ENCODE measurements at places on chromosomes 5 and 9.

DNA sequence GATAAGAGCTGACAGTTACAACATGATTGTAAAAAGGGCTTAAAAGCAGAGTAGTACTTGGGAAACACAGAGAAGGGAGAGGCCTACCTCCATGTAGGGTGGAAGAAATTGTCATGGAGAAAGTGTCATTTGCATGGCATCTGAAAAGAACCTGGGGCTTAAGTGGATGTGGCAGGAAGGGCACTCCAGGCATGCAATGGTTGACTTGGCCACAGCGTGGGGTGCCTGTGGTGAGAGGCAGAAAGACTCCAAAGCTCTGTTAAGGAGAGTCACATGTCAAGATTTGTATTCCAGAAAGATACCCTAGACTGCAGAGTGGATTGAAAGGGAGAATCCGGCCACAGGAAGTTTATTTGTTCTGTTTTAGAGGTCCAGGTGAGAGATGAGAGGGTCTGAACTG, 2.4 kb downstream of the POLR3G start:
- no peak for DNase-seq

DNA sequence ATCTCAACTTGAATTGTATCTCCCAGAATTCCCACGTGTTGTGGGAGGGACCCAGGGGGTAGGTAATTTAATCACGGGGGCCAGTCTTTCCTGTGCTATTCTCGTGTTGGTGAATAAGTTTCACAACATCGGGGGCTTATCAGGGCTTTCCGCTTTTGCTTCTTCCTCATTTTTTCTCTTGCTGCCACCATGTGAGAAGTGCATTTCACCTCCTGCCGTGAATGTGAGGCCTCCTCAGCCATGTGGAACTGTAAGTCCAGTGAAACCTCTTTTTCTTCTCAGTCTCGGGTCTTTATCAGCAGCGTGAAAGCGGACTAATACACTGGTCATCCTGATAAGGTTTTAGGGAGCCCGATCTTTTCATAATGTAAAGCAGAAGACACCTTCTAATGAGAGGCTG, 687.0 kb upstream of the FTMT start:
- DNase-seq = no peak

GRCh38 chr5:133744051-133744959, 132.0 kb upstream of the FSTL4 start:
- no peak for DNase-seq

DNA sequence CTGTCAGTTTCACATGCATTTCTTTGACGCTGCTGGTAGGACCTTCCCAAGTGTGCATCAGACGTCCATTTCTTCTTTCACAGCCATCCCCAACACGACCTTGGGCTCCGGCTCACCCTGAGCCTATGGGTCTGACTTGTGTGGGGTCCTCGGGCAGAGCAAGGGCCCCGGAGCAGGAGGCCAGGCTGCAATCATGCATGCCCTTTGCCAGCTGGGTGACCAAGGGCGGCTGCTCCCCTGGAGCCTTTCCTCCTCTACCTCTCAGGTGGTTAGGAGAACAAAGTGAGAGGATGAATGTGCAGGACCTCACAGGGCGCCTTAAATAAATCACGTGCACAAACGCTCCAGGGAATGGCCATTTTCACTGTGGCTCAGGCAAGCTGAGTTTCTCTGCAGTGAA, 33.2 kb downstream of the TERT start:
- no peak for DNase-seq

GRCh38 chr5:121366515-121366914, 485.2 kb upstream of the FTMT start:
- DNase-seq = no peak

DNA sequence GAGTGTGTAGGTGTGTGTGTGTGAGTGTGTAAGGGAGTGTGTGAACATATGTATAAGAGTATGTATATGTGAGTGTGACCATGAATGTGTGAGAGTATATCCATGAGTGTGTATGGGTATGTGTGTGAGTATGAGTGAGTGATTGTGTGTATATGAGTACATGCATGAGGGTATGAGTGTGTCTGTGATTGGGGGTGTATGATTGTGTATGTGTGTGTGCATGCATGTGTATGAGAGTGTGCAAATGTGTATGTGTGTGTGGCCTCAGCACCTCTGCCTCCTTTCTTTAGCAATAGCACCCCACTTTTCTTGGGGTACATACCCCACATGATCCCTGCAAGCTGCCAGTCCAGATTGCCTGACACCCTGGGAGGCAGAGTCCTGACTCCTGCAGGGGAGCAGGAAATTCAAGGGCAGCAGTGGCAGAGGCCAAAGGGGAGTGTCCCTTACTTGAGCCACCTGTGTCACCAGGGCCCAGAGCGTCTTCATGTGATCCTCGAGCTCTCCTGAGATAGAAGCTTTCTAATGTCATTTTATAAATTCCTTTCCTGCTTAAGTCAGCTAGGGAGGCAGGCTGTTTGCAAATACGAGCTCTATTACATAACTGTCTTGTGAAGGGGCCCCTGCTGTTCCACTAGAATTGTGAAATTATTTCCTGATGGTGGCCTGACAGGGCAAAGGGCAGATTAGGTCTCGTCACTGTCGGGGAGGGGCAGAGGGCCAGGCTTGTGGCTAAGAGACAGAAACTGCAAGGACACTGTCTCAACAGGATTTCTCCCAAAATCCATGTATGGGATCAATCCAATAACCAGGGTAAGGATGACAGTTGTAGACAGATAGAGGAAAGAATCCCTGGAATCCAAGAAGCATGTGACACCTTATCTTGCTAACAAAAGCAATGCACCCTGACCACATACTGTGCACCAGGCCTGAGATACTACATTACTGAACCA, 389.1 kb downstream of the GADD45G start:
- no peak for DNase-seq

- no peak for DNase-seq
Measured at GRCh38 chr9:99980598-99980997, 74.1 kb downstream of the STX17 start.

- no peak for DNase-seq
Measured at GRCh38 chr9:91530829-91531228, 107.2 kb upstream of the NFIL3 start.

GRCh38 chr9:209143-209758, 5.4 kb upstream of the DOCK8 start:
- no peak for DNase-seq

- DNase-seq = no peak
Measured at GRCh38 chr9:6581253-6581652, 64.3 kb downstream of the GLDC start.

GRCh38 chr5:176921714-176922113, 22.6 kb upstream of the HK3 start:
- no peak for DNase-seq

GRCh38 chr5:2203774-2204173, 321.0 kb upstream of the IRX4 start:
- no peak for DNase-seq

GRCh38 chr9:113918697-113919350, 42.7 kb downstream of the ZNF618 start:
- no peak for DNase-seq

DNA sequence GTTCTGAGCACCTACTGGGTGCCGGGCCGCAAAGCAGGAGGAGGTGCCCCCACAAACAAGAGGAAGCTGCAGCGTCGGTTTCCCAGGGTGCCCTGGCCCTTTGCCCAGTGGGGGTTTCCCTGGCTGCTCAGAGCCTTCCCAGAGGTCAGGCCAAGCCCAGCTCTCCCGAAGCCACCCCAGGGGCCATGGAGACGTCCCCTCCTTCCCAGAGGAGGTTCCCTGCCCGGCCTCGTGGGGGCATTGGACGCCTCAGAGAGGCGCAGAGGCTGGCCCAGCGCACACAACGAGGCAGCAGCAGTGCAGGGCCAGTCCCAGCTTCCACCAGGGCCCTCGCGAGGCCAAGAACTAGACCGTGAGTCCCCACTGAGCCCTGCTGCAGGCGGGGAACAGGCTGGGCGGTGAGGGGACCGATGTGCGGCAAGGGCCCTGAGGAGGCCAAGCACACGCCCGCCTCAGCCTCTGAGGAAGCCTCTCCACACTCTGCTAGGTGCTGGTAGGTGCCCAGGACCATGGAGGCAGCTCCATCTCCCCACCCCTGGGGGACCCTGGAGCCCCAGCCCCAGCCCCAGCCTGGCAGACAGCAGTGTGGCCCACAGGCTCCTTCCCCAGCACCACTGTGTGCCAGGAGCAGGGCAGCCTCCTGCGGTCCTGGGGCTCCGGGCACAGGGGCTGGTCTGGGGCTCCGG, 7.0 kb downstream of the DIPK1B start:
- DNase-seq = no peak

GRCh38 chr5:150104550-150104870, 18.2 kb upstream of the CSF1R start:
- no peak for DNase-seq

DNA sequence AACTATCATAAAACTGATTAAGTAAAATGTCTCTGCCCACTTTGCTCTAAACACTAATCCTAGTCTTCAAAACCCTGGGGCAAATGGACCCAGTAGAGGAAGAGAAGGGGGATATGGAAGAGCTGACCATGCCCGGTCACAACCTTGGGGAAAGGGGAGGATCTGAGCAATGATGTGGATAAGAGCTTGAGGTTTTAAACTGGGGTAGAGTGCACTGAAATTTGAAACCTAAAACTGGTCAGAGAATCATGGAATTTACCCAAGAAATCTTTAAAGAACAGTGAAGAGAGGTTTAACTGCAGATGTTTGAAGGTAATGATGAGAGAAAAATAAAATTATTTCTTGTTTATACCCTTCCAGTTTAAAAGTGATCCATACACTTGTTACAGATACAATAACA, 110.8 kb downstream of the MRPS30 start:
- DNase-seq = no peak

GRCh38 chr5:95181644-95182043, 103.2 kb downstream of the MCTP1 start:
- DNase-seq = no peak

- no peak for DNase-seq
Measured at GRCh38 chr5:137191179-137191578, 307.9 kb downstream of the SPOCK1 start.

- peak; percentile 66 for DNase-seq
Measured at GRCh38 chr5:528629-529511, 4.6 kb upstream of the SLC9A3 start.

DNA sequence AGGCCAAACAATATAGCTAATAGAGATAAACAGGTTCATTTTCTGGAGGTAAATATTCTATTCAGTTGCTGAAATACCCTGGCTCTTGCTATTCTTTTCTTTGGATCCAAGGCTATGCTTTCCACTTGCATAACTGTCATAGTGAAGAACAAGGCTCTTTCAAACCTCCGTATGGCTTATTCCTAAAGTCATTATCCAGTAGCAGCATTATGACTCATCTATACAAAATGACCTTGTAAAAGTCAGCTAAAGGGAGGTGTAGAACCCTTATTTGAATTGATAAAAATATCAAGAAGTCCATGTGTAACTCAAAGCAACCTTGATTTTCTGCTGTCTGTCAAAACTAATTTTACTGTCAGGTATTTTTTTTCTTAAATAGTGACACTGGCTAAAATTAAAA, 447.8 kb downstream of the PLK2 start:
- DNase-seq = no peak

DNA sequence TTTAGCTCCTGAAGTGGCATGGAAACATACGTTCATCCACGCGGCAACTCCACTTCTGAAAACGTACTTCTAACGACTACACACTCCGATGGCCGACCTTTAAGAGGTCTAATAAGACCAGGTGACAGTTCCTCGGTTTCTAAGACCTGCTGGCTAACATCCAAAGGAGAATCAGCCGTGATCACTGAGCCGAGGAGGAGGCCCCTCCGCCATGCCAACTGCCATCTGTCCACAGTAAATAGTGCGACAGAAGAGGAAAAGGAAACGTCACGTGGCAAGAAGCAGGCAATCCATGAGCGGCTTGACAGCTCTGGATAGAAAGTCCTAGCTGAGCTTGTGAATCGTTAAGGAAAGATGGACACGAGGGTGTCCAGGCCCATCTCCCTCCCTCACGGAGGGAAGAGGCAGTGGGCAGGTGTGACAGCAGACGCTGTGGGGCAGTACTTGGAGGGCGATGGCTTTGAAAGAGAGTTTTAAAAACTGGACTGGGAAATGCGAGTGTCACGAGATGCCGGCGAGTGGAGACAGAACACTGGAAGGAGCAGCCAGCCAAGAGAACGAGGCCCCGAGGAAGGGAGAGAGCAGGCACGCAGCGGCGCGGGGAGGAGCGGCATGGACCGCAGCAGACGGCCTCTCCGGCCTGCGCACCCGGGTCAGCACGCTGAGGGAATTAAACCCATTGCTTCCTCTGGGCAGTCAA, 66.7 kb upstream of the TBC1D9B start:
- DNase-seq = peak; percentile 65

GRCh38 chr9:87766697-87767096, 40.8 kb downstream of the CTSL start:
- DNase-seq = no peak

GRCh38 chr9:8419596-8420275, 620.2 kb upstream of the DMAC1 start:
- no peak for DNase-seq

DNA sequence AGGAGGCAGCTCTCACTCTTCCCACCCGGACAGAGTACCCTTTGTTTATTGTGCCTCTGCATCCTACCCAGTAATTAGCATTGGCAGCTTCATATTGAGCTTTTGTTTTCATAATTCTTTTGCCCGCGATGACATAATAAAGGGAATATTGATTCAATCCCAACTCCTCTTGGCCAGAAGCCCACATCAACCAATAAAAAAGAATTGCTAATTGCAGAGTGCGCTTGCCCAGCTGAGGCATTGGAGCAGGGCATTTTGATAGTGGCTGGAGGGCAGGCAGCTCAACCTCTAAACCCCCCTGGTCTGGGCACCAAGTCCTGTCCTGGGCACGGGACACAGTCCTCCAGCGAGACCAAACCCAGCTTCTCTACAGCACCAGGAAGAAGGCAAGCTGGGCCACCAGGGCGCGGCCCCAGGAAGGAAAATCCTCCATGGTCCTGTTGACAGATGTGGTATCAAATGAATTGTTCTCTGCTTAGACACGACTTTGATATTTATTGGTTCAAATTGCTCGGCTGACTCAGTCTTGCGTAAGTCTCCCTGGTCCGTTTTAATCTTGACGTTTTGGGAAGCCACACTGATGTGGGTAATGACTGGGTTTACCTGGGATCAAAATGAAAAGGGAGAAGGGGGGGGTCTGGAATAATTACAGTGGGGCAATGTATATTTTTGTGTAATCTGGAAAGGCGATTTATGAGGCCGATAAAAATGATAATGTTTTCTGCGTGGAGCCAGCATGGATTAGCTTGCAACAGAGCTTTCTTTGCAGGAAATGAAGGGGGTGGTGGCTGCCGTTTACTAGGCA, 220.7 kb upstream of the MSX2 start:
- no peak for DNase-seq

- peak; percentile 60 for DNase-seq
Measured at GRCh38 chr9:6552033-6552432, 93.5 kb downstream of the GLDC start.

GRCh38 chr9:134620751-134621557, 20.6 kb upstream of the COL5A1 start:
- no peak for DNase-seq

DNA sequence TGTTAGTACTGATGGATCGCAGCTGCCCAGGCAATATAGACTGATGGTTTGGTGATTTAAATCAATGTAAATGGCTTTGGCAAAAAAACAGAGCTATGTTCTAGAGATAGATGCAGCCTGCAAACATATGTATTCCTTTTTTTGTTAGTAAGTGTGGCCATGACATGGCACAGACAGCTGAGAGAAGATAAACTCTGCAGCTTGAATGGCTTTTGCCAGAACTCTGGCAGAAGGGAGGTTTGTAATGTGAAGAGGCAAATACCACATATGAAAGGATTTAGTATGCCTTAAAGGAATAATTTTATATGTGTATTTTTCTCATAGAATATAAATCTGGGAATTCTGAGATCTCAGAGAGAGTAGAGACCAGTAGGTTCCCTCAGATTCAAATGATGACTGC, 340.2 kb upstream of the DMAC1 start:
- no peak for DNase-seq

GRCh38 chr9:131480258-131480657, 22.5 kb upstream of the POMT1 start:
- no peak for DNase-seq
